ENCODE measurements at places on chromosomes 7 and 10.

DNA sequence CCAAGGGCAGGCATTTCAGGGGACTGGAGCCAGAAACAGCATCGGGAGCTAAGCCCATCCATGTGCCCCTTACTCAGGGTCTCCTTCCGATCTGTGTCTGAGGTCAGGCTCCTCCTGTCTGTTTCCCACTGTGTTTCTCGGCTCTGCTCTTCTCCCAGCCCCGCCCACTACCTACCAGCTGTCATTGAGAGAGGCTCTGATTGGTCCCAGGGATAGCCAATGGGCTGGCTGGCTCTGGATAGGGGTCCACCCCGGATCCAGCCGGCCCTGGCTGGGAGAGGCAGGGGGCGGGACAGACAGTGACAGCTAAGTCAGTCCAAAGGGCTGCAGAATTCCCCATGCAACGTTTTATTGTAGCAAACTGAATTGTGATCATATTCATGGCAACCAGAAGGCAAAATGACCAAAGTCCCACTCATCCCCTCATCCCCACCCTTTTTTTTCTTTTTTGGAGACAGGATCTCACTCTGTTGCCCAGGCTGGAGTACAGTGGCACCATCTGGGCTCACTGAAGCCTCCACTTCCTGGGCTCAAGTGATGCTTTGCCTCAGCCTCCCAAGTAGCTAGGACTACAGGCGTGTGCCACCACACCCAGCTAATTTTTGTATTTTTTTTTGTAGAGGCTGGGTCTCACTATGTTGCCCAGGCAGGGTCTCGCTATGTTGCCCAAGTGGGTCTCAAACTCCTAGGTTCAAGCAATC, 76.3 kb downstream of the CLIP2 start:
- DNase-seq = no peak

- no peak for DNase-seq
Observed at GRCh38 chr7:37984750-37985390, 64.4 kb downstream of the EPDR1 start.

- no peak for DNase-seq
Observed at GRCh38 chr7:83210479-83210878, 47.8 kb upstream of the PCLO start.

GRCh38 chr10:34960983-34961382, 129.2 kb downstream of the CUL2 start:
- DNase-seq = no peak

GRCh38 chr7:138138244-138138643, 62.0 kb downstream of the AKR1D1 start:
- DNase-seq = no peak

DNA sequence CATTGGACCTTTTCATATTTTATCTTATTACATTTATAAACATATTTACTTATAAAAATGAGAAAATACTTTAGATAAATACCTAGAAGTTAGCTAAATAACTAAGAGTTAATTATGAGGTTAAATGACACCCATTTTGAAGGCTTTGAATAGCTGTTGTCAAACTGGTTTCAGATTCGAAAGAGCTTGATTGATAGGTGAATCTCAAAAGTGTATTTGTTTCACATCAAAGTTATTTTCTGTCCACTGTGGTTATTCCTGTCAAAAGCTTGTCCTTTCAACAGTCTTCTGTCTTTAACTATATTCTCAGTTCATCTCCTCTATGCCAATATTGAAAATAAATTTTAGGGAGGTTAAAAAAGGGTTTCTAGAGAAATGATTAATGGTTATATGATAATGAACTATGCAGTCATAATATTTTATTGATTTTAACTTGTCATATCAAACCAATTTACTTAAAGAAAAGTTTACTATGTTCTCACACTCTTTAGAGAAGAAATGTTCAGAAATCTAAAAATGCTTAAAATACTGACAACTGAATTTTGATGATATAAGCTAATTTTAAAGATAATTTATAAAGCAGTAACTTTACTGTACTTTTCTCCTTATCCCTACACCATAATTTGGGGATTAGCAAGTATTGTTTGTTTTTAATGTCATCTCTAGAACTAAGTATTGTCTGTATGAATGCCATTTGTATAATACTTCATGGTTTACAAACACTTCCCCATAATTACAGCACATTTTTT, 72.0 kb upstream of the FOXP2 start:
- DNase-seq = no peak

DNA sequence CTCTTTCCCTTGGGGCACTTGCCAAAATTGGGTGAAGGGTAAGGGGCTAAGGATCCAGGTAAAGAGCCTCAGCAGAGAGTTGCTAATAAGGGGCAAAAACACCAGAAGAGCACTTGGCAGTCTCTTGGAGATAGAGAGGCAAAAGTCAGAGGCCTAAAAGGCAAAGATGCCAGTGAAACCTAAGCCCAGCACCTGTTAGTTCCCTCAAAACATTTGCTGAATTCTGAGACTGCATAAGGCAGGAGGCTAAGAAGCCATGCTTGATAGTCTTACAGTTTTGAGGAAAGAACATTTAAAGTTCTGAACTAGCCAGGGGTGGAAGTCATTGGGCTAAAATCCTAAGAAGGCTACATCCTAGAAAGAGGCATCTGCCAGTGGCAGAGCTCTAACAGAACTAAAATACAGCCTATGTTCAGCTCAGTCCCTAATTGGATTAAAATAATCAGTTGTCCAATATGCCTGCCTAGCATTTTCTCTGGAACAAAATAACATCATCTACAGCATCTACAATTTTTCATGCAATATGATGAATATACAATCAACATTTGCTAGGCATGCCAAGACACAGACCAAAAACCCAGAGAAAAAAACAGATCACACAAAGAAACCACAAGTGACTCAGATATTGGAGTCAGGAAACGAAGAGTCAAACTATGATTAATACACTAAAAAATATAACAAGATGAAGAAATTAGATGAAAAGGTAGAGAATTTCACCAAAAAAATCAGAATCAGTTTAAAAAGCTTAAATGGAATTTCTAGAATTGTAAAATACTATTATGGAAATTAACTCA, 7.7 kb downstream of the HTR7 start:
- no peak for DNase-seq

GRCh38 chr10:131033166-131034085, 278.1 kb downstream of the TCERG1L start:
- DNase-seq = no peak

DNA sequence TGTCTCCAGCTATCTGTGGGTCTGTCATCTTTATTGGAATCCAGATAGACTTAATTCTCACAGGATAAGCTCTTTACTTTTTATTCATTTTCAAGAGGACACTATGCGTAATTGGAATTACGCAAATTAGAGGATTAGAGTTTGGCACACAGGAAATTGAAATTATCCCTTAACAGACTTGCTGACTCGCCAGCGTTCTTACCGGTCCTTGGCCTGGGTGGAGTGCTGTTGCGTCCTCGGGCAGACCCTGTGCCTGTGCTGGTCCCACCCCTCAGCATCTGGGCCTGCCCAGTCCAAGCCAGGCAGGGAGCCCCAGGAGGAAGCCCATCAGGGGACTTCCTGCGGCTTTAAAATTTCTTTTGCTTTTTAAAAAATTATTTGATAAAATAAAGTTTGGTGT, 101.8 kb downstream of the MKI67 start:
- no peak for DNase-seq

DNA sequence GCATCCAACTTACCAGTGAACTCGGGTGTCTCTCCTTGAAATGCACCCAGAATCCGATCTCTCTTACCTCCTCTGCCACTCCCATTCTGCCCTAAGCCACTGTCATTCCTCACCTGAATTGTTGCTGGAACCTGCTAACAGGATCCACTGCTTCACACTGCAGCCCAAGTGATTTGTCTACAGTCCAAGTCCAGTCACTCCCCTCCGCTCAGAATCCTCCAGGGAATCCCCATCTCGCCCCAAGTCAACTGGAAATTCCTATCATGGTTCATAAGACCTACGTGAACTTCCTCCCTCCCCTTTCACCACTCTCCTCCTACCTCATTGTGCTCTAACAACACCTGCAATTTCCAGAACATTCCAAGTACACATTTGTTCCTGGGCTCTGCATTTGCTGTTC, 91.3 kb downstream of the SCRN1 start:
- no peak for DNase-seq

GRCh38 chr10:5587151-5588079, 62.7 kb downstream of the CALML3 start:
- no peak for DNase-seq

DNA sequence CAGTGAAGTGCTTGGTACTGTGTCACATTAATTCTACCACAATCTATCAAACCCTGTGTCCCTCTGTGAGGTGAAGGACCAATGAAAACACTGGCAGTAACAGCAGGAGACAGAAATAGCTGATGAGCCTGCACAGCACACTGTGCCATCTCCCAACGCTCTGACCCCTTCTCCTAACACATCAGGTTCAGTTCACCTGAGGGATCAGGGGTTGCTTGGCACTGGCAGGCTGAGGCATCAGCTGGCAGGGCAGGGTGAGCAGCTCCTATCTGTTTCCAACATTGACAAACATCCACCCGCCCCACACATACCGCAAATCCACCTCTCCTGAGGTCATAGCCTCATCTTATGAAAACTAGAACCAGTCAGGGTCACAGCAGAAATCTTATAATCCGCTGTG, 120.9 kb downstream of the ICA1 start:
- no peak for DNase-seq

DNA sequence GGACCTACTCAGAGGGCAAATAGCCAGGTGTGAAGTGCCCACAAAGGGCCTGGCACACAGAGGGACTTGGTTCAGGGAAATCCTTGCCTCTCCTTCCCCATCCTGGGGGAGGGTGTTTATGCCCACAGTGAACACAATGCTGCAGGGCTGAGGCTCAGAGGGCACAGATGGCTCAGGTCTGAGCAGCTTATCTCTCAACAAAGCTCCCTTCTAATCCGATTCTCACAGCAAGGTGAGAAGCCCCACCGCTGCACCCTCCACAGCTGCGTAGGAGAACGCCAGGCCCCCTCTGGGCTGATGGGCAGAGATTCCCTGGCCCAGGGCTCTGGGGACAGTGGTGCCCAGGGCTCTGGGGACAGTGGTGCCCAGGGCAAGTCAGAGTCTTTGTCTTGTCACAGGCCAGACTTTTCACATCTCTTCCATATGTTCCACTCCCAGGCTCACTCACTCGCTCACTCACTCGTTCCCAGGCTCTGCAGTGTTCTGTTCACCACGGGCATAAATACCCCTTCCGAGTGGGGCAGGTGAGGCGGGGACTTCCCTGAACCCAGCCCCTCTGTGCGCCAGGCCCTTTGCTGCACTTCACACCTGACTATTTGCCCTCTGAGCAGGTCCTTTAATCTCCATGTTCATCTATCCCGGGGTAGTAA, 8.7 kb upstream of the CDHR1 start:
- DNase-seq = no peak

GRCh38 chr7:46424934-46425333, 503.9 kb upstream of the IGFBP3 start:
- no peak for DNase-seq

DNA sequence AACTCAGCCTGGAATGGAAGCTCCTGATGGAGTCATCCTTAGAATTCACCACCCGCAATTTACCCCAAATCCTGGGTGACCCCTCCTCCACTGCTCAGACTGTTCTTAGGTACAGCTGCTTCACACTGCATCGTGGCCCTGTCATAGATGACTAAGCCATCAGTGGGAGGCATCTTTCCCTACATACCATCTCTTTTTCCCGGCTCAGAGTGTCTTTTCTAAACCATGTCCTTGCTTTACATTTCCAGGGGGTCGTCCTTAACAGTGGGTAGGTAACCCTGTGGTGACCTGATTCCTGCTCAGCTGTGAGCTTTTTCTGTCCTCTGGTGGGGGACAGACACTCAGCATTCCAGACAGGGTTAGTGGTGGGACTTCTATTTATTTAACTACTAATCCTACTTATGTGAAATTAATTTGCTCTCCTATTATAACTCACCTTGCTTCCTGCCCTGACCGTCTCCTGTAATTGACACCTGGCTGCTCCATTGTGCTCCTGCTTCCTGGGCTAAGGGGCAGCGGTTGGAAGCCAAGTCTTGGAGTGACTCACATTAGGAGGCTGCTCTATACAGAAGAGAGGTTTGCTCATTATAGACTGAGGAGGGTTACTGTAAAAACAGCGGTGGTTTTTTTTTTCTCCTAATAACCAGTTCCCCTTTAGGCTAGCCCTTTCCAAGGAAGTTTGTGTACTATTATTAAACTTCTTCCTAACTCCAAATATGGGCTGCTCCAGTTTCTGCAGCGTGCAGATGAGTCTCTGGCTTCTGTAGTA, 40.6 kb downstream of the PYROXD2 start:
- DNase-seq = no peak

GRCh38 chr10:110620398-110620719, 23.8 kb upstream of the RBM20 start:
- no peak for DNase-seq

GRCh38 chr7:122269241-122269640, 35.3 kb downstream of the FEZF1 start:
- no peak for DNase-seq

GRCh38 chr10:131436458-131436857, 124.9 kb upstream of the TCERG1L start:
- no peak for DNase-seq

DNA sequence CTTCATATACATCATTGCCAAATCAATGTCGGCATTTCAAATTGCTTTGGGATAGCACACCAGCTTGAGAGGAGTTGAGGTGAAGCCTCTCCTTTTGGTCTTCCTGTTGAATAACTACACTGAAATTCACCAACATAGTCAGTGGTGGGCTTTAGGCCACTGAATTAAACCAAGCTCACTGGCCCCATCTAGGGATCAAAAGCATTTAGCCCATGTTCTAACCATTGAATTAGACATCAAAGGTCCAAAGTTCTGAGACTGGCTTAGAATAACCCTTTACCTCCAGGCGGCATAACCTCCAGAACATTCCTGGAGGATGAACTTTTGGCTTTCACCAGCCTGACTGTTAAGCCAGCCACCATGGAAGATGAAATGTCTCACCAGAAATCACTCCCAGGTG, 54.6 kb downstream of the BPGM start:
- DNase-seq = no peak

GRCh38 chr7:102261451-102261850, 25.2 kb upstream of the SH2B2 start:
- DNase-seq = no peak

- no peak for DNase-seq
Observed at GRCh38 chr10:125792342-125793300, 17.0 kb upstream of the MMP21 start.

- DNase-seq = no peak
Observed at GRCh38 chr7:50268223-50268622, 36.3 kb upstream of the IKZF1 start.

- no peak for DNase-seq
Observed at GRCh38 chr10:79241629-79241989, 105.7 kb upstream of the PPIF start.

DNA sequence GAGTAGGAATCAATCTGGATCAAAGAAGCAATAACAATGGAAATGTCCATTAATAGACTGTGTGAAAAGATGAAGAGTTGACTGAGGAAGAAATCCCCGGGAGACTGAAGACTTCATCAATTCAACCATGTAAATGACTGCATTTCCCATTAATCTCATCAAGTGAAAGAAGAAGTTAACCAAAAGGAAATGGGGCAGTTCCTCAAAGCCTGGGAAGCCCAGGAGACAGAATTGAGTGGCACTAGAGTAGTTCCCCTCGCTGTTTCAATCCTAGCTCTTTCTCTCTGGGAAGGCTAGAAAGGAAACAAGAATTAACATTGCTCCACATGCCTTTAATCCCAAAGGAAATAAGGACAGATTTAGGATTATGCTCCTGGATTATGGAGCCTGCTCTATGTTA, 4.8 kb upstream of the OR6V1 start:
- DNase-seq = no peak

- DNase-seq = no peak
Observed at GRCh38 chr7:25786936-25787335, 365.1 kb upstream of the NFE2L3 start.

Data from activated naive CD4-positive, alpha-beta T cell (primary cell).